NCI-H2029 treated with DMSO at 0.1 percent for 48 hours (cell line): ENCODE measurements at places on chromosomes 12 and 14.
A peak's percentile ranks its signal among the peaks of the same experiment; 100 is the strongest.

- no peak for DNase-seq
Observed at GRCh38 chr12:55658635-55659391, 22.1 kb downstream of the OR10P1 start.

DNA sequence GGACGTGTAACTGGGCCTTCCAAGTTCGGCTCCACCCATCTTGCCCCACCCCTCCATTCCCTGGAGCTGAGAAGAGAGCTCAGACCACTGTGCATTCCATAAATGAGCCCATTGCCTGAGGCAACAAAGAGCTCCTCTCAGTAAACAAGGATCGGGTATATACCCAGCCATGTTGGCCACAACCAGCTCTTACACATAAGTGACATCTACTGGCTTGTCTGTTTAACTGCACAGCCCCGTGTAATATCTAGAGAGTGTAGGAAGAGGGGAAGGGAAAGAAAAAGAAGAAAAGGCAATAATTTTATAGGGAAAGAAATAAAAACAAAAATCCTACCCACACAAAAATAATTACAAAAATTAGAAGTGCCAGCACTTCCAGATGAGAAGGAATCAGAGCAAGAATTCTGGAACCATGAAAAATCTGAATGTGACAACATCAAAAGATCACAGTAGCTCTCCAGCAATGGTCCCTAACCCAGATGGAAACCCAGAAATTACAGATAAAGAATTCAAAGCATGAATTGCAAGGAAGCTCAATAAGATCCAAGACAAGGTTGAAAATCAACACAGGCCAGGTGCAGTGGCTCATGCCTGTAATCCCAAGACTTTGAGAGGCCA is 308.1 kb downstream of the RPAP3 start:
- no peak for DNase-seq

DNA sequence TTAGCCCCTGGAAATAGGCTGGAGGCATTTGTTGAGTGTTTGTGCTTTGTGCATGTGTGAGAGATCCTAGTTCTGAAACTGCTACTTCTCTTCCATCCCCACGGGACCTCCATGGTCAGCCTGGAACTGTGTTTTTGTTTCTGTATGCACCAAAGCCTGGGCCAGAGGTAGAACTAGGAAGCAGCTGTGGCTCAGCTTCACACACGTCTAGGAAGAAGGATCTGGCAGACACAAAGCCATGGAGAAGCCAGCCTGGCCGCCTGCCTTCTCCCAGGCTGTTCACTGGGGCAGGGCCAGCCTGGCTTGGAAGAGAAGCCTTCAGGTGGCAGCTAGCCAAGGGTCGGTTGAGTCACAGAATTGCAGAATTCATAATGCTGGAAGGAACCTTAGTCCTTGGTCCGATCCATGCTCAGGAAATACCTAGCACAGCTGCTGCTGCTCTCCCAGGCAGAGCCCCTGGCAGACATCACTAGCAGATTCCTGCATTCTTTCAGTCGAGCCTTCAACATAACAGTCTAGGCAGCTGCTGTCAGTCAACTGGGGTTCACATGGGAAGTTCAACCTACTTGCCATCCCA is 27.0 kb downstream of the RIN3 start:
- DNase-seq: peak; percentile 63

- DNase-seq: no peak
Observed at GRCh38 chr12:43951286-43951685, 115.4 kb downstream of the TMEM117 start.

DNA sequence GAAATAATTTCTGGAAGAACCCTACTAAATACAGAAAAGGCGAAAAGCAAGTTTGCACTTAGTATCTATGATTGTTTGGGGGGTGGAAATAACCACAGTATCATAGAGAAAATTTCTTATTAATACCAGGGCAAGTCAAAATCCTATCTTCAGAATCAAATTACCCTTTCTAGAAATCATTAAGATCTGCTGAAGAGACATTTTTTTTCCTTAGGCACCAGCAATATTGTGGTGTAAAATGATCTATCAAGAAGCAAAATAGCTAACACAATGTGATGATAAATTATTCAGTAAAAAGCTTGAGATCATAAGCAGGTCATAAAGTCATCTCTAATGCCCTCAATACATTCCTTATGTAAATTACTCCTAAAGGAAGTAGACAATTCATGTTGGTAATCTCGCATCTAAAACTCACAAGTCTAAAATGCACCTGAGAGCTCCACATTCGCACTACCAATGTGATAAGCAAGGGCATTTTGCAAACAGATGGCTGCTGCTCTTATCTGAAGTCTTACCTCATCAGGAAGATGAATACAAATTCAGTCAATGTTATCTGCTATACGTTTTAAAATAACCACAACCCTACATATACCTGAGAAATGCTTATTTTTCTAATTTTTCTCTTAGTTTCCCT is 14.6 kb downstream of the HEATR5A start:
- DNase-seq: no peak

DNA sequence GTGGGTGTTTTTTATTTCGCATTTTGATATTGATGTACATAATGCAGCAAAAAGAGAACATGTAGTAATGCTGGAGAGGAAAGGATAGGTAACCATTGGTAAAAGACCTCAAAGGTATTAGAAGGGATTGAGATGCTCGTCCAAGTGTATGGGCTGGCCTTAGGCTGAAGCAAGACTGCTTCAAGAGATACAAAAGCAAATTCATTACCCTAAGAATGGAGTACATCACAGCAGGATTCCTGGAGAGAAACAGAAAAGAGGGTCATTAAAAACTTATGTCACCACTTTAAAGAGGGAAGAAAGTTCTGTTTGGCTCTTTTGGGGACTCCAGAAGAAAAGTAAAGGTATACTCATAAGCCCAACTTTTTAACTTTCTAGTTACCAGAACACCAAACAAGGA is 420.5 kb downstream of the ZFP36L1 start:
- DNase-seq: no peak

DNA sequence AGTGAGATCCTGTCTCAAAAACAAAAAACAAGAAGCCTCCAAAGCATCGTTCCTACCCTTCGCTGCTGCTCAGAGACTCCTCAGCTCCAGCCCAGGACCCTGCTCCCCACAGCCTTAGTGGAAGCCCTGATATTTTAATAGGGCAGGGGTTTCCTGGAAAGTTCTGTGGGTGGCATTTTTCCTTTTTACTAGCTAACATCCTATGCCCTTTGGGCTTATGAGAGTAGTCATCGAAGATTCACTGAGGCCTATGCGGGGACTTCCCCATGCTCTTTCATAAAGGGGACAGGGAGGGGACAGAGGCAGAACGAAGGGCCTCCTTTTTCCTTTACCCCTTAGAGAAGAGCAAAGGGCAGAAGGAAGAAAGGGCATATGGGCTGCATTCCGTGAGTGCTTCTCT is 8.3 kb downstream of the LAG3 start:
- no peak for DNase-seq

- DNase-seq: no peak
Observed at GRCh38 chr12:94057262-94058151, 90.9 kb upstream of the PLXNC1 start.

DNA sequence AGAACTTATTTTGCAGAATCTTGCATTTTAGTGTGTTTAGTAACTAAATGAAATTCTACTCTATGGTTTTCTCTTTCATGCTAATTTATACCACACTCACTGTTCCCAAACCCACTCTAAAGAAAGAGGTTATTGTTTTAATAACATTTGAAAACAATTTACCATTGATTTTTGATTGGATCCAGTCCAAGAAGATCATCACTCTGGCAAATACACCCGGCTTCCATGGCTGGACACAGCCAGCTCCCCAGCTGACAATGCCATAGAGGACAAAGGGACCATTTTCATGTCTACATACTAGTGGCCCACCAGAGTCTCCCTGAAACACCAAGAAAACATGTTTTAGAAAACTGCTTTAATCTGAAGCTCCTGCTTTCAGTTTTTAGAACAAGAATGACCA is 42.4 kb downstream of the OVCH1 start:
- DNase-seq: no peak

GRCh38 chr14:36260970-36261640 is 59.3 kb downstream of the MBIP start:
- DNase-seq: no peak

- DNase-seq: no peak
Observed at GRCh38 chr12:54975272-54975671, 9.3 kb downstream of the TESPA1 start.

DNA sequence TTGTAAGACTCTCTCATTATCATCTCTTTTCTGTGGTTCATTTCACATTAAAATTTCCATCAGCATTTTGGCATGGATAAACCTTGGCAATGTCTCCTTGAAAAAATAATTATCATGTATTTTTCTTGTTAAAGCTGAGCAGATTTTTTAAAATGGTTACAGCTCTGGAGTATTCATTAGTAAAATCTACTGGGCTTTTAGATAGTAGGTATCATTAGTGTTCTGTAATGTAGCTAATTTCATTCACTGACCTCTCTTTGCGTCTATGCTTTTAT is 36.9 kb upstream of the CDK17 start:
- DNase-seq: no peak

DNA sequence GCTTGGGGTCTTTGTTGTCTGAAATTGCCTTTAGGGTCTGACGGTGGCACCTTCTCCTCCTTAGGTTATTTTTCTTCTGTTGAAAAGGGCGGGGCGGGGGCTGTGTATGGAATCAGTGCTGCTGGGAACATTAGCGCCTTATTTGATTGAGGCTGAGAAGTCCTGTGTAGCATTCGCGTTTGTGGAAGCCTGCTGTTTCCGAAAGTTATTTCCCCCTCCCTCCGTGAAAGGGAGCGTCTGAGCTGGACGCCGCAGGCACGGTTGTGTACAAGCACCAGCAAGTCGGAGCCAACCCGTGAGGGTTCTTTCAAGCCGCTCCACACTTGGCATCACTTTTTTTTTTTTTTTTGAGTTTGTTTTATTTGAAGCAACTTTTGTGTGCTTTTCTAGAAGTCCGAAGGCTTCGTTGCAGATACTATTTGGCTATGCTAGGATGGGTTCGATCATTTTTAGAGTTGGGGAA is 1.1 kb downstream of the SYNE2 start:
- no peak for DNase-seq

DNA sequence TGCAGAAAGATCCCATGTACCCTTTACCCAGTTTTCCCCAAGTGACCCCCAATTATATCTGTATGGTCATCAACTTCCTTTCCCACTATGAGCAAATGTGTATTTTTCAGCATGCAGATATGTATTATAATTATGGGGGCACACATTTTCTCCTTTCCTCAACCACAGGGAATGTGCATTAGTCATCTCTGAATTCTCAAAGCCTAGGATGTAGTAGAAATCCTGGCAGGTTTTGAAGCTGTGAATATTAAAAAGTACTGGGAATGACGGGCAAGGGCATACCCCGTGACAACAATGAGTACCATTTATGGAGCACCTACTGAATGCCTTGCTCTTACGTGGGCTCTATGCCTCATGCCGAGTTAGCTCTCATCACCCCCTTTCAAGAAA is 71.5 kb downstream of the VWF start:
- no peak for DNase-seq

GRCh38 chr14:104151566-104152245 is 13.3 kb downstream of the KIF26A start:
- no peak for DNase-seq

DNA sequence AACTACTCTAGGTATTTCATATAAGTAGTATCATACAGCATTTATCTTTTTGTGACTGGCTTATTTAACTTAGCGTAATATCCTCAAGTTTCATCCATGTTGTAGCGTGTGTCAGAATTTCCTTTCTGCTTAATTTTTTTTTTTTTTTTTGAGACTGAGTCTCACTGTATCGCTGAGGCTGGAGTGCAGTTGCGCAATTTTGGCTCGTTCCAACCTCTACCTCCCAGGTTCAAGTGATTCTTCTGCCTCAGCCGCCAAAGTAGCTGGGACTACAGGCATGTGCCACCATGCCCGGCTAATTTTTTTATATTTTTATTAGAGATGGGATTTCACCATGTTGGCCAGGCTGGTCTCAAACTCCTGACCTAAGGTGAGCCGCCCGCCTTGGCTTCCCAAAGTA is 28.9 kb downstream of the PNMA1 start:
- no peak for DNase-seq

DNA sequence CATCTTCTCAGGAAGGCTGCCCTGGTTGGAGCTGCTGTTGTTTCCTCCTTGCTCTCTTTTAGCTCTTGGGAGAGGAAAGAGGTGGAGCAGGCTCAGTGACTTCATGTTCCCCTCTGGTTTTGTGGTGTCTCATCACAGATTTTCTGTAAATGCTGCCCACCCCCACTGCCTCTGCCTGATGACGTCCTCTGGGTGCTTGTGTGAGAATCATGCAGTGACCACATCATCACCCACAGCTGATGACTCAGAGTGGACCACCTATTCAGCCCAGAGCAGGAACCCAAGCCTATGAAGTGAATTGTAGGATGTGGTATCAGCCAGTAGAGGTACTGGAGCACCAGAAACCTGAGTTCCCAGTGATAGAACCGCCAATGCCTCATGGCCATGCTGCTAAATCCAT is at the start of gene GZMB:
Gene GZMB (minus strand): TSS at position 33 of the 400 bp plus-strand sequence. CDS start 30 bp downstream, at position 3.
- no peak for DNase-seq

- no peak for DNase-seq
Observed at GRCh38 chr12:89671469-89671868, 37.2 kb downstream of the ATP2B1 start.

DNA sequence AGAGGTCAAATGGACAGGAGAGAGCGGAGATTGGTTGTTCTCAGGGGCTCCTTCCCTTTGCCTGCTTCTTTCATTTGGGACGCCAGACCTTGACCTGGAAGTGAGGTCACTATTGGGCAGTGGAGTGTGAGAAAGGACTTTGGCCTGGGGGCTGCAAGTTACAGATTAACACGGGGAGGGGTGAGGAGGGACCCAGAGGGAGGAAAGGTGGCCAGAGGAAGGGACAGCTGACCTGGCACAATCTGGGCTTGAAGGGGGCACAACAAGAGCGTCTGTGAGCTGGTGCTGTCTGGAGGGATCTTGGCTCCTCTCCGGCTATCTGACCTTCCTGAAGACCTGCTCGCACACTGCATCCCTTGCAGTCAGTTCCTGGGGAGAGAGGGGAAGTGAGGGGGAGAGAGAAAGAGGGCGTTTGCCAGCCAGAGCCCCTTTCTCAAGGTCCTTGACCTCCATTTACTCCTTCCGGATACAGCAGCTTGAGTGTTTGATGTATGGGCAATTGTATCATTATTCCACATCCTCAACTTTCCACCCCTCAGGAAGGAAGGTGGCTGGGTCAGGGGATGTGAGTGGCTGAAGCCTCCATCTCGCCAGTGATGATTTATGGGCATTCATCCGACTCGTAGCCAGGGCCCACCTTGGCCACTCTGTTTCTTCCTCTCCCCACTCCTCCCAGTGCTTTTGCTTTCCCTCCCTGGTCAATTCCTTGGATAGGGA is 4.7 kb downstream of the RBP5 start:
- no peak for DNase-seq

DNA sequence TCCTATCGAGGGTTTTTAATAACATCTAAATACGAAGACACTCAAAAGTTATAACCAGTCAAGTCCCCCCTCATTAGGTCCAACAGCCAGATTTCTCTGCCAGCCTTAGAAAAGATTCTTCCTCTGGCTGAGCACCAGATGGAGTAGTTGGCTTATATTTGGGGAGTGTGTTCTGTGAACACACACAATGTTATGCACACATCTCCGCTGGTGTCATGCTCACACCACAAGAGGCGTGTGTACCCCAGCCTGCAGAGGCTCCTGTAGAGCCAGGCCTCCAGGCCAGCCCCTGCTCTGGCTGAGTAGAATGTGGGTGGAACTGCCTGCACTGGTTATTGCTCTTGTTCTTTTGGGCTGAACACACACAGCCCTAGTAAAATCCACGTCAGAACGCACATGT is 64.0 kb downstream of the PIWIL1 start:
- peak; percentile 11 for DNase-seq

- no peak for DNase-seq
Observed at GRCh38 chr12:93427779-93428564, 13.8 kb downstream of the UBE2N start.
